Activated CD8-positive, alpha-beta memory T cell treated with anti-CD3 and anti-CD28 coated beads for 1 hour (primary cell): ENCODE measurements at places on chromosomes 12 and 14.

DNA sequence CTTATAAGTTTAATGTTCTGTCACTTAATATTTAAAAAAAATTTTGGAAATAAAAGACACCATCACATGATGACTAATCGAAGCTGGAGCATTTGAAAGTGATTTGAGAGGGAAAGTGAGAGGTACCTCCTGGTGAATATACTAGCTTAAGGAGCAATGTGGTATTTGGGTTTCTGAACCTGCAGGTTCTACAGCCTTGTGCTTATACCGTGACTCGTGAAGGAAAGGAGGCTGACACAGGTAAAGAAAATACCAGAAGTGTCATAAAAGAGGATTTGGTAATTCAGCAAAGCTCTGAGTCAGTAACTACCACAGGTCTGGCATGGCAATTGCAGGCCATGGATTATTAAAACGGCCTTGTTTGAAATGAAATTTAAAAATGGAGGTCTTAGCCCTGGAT, 151.0 kb downstream of the SLC38A4 start:
- DNase-seq, result no peak

GRCh38 chr12:42588524-42589464, 752 bp downstream of the PRICKLE1 start:
- no peak for DNase-seq

GRCh38 chr12:49872781-49873181, 29.9 kb upstream of the BCDIN3D start:
- DNase-seq, result no peak

GRCh38 chr12:25194214-25194613, 746 bp downstream of the DNAI7 start:
- DNase-seq, result no peak

DNA sequence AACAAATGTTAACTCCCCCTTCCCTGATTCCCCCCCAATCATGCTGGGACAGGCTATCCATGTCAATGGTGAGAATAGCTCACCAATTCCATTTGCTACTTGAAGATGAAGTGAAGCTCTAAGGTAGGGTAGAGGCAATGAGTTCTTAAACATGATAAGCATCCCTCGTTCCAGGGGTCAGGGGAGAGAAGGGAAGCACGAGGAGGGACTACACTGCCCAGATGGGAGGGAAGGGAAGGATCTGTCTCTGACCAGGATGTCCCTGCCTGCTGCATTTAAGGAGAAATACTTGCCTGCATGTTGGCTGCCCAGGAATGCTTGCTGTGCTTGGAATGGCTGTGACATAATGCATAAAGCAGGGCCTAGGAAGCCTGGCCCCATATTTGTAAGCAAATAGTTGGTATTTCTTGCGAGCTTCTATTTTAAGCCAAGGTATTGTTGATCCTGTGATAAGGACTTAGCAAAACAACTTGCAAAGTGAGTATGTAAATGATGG, 155.1 kb downstream of the CEP83 start:
- DNase-seq, result no peak

GRCh38 chr12:107133462-107133861, 40.1 kb upstream of the CRY1 start:
- DNase-seq, result no peak

- DNase-seq, result no peak
Observed at GRCh38 chr12:107105410-107105703, 12.0 kb upstream of the CRY1 start.

DNA sequence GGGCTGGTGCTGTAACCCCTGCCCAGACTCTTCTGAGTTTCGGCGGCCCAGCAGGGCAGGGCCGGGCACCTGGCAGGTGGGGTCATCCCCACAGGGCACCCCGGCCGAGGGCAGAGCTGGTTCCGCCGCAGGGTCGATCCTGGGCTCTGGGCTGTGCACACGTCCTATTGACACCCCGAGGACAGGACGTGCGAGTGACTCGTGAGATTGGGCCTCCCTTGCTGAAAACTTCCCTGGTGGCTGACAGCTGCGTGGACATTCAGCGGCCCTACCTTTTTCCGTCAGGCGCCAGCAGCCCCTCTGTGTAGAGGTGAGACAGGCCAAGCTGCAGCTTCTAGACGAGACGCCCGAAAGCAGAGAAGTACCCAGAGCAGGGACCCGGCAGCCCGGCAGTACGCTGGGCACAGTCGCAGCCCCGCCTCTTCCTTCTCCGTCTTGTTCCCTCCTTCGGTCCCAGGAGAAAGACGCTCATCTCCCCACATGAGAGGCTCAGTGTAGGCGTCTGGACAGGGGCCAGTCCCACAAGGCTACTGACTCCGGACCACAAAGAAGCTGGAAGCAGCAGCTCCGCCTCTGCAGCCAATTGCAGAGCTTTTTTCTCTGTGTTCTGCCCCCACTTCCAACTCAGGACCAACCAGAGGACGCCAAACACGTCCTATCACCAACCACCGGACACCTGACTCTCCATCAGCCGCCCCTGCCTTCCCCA, at the start of gene LRCOL1:
TSS of gene LRCOL1 (minus strand) at position 532 of the 709 bp plus-strand sequence. CDS start 4,331 bp downstream, outside the sequence.
- no peak for DNase-seq

- DNase-seq, result no peak
Observed at GRCh38 chr12:39620659-39621658, 1.4 kb upstream of the ABCD2 start.

- DNase-seq, result no peak
Observed at GRCh38 chr14:83847102-83847501, 1682.8 kb upstream of the FLRT2 start.

DNA sequence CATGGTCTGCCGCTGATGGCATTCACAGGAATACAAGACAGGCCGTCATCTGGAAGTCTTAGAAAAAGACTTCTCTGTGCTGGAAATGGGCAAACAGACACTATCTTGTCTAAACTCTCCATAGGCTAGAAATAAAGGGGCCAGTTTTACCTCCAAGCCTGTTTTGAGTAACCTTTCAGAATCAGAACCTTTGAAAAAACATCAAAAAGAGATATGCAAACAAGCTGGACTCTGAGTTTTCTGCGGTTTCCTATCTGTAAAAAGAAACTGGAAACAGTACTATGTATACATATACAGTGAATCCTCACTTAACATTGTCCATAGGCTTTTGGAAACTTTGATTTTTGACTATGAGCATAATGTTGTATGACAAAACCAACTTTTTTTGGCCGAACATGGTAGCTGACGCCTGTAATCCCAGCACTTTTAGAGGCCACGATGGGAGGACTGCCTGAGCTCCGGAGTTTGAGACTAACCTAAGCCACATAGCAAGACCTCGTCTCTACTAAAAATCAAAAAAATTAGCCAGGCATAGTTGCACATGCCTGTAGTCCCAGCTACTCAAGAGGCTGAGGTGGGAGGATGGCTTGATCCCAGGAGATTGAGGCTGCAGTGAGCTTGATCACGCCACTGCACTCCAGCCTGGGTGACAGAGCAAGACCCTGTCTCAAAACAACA, 92.9 kb upstream of the MAX start:
- DNase-seq, result no peak

DNA sequence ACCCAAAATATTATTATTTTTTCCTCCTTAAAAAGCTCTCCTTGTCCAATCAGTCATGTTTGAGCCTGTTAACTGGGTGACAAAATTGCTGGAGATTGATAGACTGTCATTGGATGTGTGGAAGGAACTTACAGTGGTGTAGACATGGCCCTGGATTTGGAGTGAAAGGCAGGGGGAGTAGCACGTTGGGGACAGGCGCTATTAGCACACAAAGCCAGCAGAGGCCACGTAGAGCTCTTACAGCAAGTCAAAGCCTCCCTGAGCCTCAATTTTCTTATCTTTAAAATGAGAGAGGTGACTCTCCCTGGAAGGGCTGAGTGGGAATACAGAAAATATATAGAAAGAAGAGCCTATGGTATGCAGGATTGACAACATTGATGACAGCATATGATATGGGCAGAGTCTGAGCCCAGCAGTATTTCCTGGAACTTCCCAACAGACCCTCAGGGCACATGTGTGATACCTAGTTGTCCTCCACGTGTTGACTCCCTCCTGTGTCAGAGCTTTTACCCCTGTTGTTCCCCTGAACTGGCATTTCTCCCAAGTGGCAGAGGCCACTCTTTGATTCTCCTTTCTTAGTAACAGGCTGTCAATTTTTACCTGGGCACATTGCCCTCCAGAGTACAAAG, 504.9 kb downstream of the VRK1 start:
- no peak for DNase-seq

DNA sequence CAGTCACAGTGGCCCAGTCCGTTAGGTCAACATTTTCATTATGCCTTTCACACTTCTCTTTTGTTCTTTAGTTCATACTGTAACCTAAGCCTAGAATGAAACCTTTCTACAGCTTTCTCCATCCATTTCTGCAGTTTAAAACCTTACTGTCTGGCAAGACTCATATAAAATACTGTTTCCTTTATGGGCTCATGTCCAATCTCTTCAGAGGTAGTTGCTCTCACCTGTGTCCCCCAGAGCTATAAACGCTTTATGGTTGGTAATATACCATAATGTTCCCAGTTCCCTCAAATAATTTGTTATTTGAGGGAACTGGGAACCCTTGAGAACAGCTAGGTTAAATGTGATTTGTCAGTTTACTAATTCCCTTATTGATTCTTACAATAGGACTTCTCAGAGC, 83.0 kb downstream of the SRGAP1 start:
- DNase-seq, result no peak

- no peak for DNase-seq
Observed at GRCh38 chr12:124369055-124369826, 74.3 kb downstream of the RFLNA start.

GRCh38 chr14:46322076-46322475, 329.5 kb downstream of the RPL10L start:
- no peak for DNase-seq

DNA sequence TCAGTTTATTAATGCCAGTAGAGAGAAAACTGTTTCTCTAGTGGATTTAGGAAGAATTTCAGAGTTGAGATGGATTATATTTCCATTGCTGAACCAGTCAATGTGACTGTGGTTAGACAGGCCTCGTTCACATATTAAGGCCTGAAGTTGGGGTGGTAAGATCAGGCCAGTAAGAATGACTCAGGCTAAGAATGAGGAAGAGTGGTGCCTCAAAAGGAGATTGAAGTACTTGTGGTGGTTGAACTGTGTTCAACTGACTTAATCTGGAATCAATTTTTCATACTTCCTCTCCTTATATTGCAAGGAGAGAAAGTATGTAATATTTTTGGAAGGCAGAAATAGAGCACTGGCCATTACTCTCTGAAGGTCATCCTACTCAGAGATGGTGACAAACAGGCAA, 37.8 kb upstream of the ATF7IP start:
- DNase-seq, result no peak

DNA sequence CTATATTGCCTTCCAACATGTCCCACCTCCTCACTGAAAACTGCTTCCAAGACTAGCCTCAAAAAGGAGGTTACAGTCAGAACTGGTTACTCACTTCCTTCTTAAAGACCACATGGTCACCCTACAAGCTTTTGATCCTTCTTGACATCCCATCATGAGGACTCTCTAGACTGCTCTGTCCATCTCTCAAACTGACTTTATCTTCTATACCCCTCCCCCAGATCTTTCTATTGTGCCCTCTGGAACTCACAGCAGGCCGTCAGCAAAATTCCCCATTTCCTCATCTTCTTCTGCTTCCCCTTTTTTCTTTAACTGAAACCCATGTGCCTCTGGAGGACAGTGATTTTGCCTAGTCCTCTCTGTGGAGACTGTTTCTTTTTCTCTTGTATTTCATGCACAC, 18.1 kb upstream of the IGF1 start:
- no peak for DNase-seq

DNA sequence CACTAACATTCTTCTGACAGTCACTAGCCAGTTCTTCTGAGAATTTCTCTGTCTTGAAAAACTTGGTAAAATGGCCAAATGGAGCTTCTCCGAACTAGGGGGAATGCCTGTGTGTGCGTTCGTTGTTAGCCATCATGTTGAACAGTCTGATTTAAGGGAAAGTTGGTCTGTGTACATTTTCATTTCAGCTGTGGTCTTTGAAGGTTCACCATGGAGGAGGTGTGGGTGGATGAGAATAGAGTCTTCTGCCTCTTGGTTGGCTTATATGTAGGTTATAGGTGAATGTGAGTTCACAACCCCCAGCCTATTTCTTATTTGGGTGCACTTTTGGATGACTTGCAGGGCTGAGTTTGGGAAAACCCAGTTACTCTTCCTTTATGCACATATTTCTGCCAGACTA, 12.9 kb downstream of the ETV6 start:
- no peak for DNase-seq

GRCh38 chr14:58815794-58816193, 178.0 kb downstream of the DACT1 start:
- no peak for DNase-seq

DNA sequence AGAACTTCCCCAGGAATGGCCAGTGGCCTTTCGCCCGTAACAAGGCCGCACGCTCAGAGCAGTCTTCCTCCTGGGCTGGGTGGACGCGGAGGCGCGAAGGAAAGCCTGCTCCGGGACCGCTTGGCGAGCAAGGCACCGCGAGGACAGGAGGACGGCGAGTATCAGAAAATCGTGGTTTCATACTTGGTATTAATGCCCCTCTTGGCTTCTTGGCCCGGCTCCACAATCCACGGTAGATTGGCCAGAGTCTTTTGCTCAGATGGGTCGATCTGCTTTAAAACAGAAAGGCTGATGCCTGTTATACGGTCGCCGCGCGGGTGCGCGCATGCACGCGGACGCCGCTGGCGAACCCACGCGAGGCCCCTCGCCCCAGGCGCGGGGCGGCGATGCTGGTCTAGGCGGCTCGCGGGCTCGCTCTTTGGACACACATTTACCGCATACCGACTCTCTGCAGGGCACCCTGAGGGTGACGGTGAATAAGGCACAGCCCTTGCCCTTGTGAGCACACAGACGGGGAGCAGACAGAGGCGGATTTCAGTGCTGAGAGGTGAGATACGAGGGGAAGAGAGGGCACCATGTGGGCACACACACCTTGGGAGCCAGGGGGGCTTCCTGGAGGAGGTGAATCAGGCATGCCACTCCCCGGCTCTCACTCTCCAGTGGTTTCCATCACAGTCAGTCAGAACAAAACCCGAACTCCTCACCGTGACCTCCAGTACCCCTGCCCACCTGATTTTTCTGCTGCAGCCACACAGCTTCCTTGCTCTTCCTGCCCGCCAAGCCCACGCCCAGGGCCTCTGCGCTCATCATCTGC, 100.7 kb downstream of the APAF1 start:
- DNase-seq, result no peak

DNA sequence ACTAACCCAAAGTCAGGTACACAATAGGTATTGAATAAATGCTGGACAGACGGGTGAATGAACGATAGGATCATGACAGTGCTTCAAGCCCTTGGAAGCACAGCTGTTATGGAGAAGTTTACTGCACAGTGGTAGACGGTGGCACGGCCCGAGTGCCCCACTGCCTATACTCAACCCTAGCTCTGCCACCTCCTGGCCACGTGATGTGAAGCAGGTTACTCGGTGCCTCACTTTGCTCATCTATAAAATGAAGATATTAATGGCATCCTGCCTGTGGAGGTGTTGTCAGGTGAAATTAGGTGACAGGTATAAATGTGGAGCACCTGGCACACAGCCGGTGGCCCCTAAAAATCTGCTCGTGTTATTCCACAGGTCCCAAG, 5.8 kb downstream of the ASB2 start:
- no peak for DNase-seq

GRCh38 chr14:24378327-24378726, 10.3 kb downstream of the NFATC4 start:
- no peak for DNase-seq

- no peak for DNase-seq
Observed at GRCh38 chr14:89658977-89659670, 242.1 kb upstream of the FOXN3 start.

GRCh38 chr14:73888971-73889370, 2.3 kb downstream of the ZNF410 start:
- no peak for DNase-seq

GRCh38 chr12:105892362-105892910, 246.3 kb downstream of the NUAK1 start:
- no peak for DNase-seq

- no peak for DNase-seq
Observed at GRCh38 chr12:27293463-27293862, 39.2 kb upstream of the BMAL2 start.
